ENCODE measurements at places on chromosomes 16 and 17.

DNA sequence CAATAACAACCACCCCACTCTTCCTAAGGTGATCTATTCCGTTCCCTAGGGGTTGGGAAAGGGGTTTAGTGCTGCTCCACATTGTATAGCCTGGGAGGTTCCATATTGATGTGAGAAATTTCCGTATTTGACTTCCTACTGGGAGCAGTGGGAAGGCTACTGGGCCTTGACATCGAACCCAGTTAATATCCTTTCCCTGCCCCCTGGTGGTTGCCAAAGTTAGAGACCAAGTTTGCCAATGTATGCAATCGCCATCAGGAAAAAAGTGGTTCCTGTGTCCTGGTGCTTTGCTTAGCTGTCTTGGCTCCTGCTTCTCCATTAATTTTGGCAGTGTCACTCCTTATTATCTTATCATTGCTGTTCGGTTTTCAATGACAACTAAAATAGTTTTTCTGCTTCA is 914.9 kb downstream of the KCNJ2 start:
- DNase-seq, result peak; percentile 69

DNA sequence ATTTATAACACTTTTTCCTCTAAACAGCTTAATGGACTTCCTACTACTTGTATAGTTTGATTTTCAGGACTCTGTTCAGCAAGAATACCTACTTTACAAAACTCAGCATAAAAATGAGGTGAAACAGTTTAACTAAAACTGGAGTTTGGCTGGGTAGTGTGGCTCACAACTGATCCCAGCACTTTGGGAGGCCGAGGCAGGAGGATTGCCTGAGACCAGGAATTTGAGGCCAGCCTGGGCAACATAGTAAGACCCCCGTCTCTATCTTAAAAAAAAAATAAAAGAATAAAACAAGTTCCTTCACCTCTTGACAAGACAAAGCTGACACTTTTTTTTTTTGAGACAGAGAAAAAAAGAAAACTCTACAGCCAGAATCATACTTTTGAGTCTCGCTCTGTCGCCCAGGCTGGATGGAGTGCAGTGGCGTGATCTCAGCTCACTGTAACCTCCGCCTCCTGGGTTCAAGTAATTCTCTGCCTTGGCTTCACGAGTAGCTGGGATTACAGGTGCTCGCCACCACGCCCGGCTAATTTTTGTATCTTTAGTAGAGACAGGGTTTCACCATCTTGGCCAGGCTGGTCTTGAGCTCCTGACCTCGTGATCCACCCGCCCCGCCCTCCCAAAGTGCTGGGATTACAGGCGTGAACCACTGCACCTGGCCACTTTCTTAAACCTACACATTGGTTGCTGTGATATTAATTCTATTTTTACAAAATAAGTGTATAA is 2.6 kb downstream of the PDF start:
- DNase-seq, result no peak

DNA sequence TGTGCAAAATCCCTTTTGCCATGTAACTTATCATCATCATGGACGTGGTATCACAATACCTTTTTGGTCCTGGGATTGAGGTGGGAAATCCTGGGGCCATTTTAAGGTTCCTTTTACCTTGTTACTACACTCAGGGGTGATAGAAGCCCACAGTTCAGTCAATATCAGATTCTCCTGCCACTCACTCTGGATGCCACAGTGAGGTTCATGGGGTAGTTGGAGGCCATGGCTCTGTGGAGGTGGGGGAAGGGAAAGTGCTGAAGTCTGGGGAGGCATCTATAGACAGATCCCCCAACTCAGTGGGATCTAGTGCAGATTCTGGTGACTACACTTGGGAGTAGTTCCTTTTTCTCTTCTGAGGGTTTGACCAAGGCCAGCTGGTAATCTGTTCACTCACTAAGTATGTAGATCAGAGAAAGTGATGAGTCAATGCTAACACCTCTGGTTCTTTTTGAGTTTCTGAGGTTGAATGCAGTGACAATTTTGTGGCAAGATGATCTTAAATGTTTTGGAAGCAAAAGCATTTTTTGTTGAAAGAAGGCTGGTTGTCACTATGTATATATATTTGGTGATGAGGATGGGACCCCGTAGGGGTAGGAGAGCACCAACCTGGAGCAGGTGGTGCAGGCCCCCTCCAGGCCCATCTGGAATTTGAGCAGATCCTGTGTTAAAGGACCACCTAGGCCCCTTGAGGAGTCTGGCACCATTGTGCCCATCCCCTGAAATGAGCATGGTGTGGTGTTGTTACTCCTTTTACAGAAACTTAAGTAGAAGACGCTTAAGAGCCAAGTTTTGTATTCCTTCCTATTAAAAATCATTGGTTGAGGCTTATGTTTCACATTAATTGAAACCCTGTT is 18.8 kb upstream of the IRF8 start:
- DNase-seq, result no peak

DNA sequence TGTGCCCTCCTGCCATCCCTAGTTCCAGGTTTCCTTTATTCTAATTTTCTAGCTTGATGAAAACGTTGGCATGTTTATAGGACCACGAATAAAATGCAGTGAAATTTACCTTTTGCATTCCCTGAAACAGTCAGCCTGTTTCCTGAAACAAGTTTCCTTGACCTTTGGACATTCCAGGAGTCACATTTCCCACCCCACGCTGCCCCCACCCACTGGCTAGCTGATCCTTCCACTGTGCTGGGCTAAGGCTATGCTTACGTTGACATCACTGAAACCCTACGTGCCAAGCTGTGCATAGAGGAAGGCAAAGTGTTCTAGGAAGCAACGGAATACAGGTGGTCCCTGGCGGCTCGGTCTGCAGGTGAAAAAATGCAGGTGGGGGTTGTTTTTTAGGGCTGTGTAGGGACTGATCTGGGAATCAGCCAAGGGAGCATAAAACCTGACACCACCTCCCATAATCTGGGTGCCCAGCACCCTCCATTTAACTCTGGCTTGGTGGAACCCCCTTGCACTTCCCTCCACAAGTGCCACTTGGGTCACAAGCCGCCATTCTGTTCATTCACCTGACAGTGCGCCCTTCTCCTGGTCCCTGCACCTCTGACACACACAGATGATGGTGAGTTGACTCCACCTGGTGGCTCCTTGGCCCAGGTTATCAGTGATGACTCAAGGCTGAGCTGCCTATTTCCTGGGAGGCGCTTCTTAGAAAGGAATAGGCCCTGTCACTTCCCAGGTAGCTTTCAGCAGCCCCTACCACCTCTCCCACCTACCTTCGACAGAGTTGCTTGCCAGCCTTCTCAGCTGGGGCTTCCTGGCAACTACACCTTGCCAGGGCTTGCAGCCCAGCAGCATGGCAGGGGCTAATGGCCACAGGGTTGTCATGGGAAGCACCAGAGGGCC is 83.7 kb downstream of the N4BP1 start:
- no peak for DNase-seq

GRCh38 chr17:75433218-75433783 is 23.1 kb upstream of the TMEM94 start:
- DNase-seq, result no peak

GRCh38 chr16:51430716-51431369 is 279.8 kb upstream of the SALL1 start:
- no peak for DNase-seq

DNA sequence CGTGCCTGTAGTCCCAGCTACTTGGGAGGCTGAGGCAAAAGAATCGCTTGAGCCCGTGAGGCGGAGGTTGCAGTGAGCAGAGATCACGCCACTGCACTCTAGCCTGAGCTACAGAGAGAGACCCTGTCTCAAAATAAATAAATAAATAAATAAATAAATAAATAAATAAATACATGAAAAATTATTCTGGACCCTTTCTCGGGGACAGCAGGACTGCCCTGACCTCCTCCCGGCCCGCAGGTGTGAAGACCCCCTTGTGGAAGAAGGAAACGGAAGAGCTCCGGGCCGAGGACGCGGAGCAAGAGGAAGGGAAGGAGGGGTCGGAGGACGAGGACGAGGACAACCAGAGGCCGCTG is 3.1 kb downstream of the C17orf50 start:
- no peak for DNase-seq

- no peak for DNase-seq
Observed at GRCh38 chr17:33948309-33948708, 306.8 kb upstream of the CCL2 start.

- no peak for DNase-seq
Observed at GRCh38 chr16:57051696-57052228, 40.6 kb upstream of the CPNE2 start.

GRCh38 chr16:1299012-1299867 is 10.2 kb upstream of the UBE2I start:
- DNase-seq, result no peak

DNA sequence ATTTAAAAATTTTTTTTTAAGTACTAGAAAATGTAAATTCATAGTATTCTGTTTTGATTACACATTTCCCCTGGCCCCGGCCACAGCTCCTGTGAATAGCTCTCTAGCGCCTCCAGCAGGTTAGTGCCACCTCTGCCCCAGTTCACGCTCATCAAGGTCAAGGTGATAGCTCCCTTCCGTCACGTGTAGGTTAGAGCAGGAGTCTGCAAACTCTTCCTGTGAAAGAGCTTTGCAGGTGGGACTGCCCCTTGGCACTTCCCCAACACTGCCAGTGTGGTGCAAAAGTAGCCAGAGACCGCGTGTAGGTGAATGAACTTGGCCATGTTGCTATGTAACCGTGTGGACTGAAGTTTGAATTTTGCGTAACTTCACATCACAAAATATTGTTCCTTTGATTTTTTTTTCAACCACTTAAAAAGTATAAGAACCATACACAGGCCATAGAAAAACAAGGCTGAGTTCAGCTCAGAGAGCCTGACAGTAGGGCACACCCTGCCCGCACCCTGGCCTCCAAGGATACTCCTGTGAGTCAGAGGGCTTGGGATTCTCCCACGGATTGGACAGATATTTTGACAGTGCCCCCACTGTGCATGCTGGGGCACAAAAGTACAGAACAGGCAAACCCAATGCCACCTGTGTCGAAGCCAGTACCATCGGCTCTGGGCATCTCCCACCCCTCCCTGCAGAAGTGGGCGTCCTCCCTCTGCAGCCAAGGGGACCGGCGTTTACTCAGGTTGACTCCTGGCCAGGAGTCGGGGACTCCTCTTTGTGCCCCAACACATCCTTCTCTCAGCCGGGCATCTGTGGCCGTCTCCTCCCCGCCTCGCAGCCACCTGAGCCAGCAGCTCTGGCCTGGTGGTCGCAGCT is 92.0 kb upstream of the CHMP6 start:
- peak; percentile 14 for DNase-seq

DNA sequence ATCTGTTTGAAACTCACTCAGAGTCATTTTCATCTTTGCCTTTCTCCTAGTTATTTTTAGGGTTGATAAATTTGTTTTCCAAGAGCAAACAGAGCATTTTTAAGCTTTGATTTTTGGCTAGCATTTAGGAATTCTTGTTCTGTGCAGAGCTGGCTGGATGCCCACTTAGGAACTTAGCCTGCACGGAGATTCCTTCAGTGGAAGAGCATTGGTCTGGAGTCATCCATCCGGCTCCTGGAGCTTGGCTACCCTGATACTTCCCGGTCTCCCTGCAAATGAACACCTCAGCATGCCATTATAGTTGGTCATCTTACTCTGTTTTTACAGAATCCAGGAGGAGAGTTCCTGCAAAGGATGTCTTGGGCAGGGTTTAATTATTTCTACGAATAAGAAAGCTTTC is 57.1 kb downstream of the SPECC1 start:
- DNase-seq, result peak; percentile 83

DNA sequence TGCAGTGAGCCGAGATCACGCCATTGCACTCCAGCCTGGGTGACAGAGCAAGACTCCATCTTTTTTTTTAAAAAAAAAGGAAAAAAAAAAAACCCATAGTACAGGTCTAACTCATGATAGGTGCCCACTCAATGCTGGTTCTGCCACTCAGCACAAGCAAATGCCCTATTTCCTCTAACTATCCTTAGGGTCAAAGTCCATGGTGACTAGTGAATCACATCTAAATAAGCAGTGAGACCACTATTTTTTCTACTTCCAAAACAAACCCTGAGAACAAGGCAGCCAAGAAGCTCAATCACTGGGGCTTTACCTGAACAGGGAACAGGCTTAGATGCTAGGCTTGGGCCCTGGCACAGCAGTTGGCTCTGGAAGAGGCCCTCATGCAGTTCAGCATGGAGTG is 3.4 kb downstream of the BLTP2 start:
- DNase-seq, result no peak

GRCh38 chr17:39196241-39196807 is 1.1 kb downstream of the CACNB1 start:
- no peak for DNase-seq

DNA sequence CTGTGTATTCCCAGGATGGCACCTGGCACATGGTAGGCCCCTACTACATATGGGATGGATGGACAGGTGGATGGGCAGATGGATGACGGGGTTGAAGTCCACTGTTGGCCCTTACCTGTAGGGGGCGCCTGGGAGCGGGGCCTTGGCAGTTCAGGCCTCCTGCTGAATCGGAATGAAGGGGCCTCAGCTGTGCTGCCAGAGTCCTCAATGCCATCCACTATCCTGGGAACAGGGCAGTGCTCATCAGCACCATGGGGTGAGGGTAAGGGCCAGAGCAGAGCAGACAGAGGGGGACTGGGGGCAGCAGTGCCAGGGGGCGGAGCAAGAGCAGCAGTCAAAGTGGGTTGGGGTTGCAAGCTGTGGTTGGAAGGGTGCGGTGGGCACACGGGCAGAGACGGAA is 8.3 kb upstream of the RAB5C start:
- no peak for DNase-seq

GRCh38 chr16:30996324-30996984 is 11.4 kb downstream of the HSD3B7 start:
- DNase-seq, result no peak

- peak; percentile 41 for DNase-seq
Observed at GRCh38 chr17:70813355-70813930, 644.1 kb downstream of the KCNJ2 start.

DNA sequence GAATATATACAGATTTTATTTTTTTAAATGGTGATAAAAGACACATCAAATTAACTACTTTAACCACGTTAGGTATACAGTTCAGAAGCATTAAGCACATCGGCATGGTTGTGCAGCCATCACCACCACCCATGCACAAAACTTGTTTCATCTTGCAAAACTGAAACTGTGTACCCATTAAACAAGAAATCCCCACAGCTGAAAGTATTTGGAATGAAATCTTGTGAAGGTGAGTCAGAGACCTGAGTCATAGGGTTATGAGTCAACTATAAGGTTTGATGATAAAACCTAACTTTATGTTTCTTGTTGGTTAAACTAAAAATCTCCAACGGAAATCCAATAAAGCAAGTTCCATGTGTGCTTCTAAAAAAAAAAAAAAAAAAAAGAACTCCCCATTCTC is 561.6 kb upstream of the PSMD7 start:
- DNase-seq, result peak; percentile 19

GRCh38 chr16:84284154-84284722 is 10.4 kb upstream of the WFDC1 start:
- DNase-seq, result peak; percentile 36

GRCh38 chr17:80931421-80932265 is 60.0 kb upstream of the CHMP6 start:
- peak; percentile 48 for DNase-seq

- DNase-seq, result no peak
Observed at GRCh38 chr17:81517339-81518112, 4.9 kb upstream of the ACTG1 start.

- no peak for DNase-seq
Observed at GRCh38 chr17:19720631-19721426, 4.4 kb upstream of the SLC47A2 start.

- DNase-seq, result peak; percentile 95
Observed at GRCh38 chr16:9119795-9120194, 28.4 kb downstream of the HAPSTR1 start.
